ENCODE measurements at places on chromosomes 12 and 14. TPM values are rescaled to one million over a fixed set of nuclear protein-coding genes. Genes with fewer than 3 reads are reported as not detected.

Gene RAD51B
- total RNA-seq: 14.3 TPM

Gene SEL1L
- 69.4 TPM for total RNA-seq

DNA sequence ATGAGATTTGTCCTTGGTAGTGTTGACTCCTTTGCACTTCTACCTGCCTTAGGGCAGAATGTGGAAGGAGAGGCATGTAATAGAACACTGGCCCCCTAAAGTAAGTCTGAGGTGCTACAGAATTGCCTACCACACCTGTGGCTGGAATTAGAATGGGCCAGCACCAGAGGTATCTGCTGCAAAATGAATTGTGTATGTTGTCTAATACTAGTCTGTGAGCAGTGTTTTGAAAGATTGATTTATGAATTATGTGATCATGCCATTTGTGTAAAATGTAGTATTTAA, 5.7 kb upstream of the STYX start:
- no peak for DNase-seq

Gene RNASE7
- not detected for total RNA-seq

Gene FOXN4
- total RNA-seq: not detected

Gene C12orf50
- total RNA-seq: not detected

- DNase-seq: no peak
Measured at GRCh38 chr12:12804432-12804886, 8.7 kb upstream of the DDX47 start.

DNA sequence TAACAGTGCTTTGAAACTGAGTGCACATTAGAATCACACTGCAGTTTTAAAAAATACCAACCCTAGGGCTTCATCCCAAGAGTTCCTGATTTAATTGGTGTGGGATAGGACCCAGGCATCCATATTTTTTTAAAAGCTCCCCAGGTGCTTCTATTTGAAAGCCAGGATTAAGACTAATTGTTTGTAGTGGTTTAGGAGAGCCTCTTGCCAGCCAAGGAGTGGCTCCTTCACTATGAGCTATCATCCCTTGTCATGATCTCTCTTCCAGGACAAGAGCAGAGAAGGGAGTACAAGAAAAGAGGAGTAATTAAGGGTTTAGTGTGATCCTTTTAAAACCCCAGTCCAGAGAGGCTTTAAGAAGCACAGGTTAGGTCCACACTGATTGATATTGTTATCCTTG, 178.0 kb downstream of the CAND1 start:
- DNase-seq: no peak

- DNase-seq: no peak
Measured at GRCh38 chr12:68873316-68873715, 59.7 kb downstream of the CPM start.

GRCh38 chr14:59918824-59919569, 947 bp upstream of the LRRC9 start:
- no peak for DNase-seq

- no peak for DNase-seq
Measured at GRCh38 chr12:113241191-113242025, 20.1 kb downstream of the TPCN1 start.

DNA sequence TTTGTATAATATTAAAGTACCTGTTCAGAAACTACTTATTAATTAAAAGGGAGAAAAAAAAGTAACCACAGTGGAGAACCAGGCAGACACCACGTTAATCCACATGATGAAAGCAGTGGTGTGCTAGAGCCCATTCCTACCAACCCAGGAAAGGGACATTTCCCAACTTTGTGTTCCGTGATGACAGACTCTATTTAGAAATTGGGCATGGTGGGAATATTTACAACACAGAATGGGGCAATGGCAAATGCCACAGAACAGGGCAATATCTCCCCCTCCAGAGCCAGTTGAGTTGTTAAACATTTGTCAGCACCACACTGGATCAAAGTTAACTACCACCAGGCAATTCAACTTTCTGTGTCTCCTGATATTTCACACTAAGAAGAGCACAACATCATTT, 1.2 kb upstream of the HIGD1C start:
- DNase-seq: no peak

Gene SOX5
- total RNA-seq: 0.42 TPM

GRCh38 chr14:95163132-95163531, 5.8 kb upstream of the DICER1 start:
- DNase-seq: no peak

- DNase-seq: no peak
Measured at GRCh38 chr14:55964821-55965220, 153.4 kb upstream of the PELI2 start.

DNA sequence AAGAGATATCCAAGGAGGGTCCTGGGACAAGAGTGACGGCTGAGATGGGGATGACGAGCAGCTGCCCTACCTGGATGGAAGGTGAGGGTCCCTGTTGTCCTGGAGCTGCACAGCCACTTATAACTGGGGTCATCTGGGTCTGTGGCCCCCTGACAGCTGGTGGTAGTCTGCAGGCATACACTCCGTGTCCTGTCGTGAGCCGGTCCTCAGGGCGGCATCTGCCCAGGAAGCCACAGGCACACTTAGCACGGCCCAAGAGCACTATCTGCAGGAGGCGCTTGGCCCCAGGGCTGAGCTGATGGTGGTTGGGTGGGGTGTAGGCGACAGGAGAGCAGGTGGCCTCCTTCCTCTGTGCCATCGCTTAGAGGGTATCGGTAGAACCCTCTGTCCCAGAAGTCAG, 248.1 kb downstream of the CACNA1C start:
- no peak for DNase-seq

- no peak for DNase-seq
Measured at GRCh38 chr12:119328111-119328510, 6.4 kb upstream of the CCDC60 start.

- DNase-seq: no peak
Measured at GRCh38 chr12:3614806-3615466, 123.9 kb downstream of the PRMT8 start.

DNA sequence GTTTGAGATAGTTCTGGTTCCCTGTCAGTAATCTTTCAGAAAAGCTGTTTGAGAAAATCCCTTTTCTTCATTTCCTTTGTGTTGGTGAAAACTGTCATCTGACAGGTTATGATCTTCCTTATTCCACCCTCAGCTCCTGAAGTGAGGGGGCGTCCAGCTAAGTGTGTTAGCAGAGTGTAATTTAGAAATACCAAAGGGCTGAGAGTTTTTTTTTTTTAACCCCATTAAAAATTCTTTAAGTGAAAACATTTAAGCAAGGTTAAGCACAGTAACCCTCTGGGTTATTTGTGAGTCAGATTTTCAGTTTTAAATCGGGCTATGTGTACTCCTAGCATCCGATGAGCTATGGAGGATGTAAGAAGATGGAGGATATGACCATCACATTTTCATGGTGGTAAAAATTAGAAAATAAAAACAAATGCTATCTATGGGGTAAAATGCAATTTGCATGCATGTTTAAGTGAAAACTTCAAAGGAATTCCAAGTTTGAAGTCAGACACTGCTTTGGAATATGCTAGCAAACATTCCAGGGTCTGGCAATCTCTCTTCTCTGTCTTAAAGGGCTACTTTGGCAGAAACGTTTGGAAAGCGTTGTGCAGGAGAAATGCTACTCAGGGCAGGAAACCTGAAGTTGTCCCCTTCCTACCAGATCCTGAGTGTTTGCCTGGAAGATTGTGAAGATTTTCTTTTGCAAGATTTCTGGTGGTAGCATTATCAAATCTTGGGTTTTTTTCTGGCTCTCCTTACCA, 197.0 kb upstream of the PRICKLE1 start:
- DNase-seq: no peak

Gene CD4
- total RNA-seq: 0.07 TPM

DNA sequence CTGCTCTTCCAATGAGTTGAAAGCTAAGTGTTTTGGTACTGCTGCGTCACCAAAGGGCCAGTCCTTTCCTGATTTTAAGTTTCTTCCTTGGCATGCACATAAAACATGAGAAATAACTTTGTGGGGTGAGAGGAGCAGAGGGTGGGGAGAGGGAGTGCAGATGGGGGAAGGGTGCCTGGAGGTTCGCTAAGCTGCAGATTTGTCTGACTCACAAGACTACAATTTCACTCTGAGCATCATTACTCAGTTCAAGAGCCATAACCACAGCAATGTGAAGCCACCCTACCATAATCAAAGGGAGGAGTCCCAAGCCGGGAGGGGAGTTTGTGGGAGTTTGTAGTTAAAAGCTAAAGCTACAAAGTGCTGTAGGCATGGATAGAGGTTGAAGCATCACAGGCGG, 136.1 kb downstream of the ANO2 start:
- no peak for DNase-seq

- DNase-seq: no peak
Measured at GRCh38 chr12:124699909-124700308, 132.5 kb upstream of the NCOR2 start.

Gene KRT6A
- total RNA-seq: 12.6 TPM

GRCh38 chr12:63226792-63227463, 75.9 kb upstream of the AVPR1A start:
- DNase-seq: no peak

- DNase-seq: no peak
Measured at GRCh38 chr12:92877904-92878303, 51.2 kb downstream of the EEA1 start.

- no peak for DNase-seq
Measured at GRCh38 chr14:51554339-51554920, 97.3 kb upstream of the FRMD6 start.

DNA sequence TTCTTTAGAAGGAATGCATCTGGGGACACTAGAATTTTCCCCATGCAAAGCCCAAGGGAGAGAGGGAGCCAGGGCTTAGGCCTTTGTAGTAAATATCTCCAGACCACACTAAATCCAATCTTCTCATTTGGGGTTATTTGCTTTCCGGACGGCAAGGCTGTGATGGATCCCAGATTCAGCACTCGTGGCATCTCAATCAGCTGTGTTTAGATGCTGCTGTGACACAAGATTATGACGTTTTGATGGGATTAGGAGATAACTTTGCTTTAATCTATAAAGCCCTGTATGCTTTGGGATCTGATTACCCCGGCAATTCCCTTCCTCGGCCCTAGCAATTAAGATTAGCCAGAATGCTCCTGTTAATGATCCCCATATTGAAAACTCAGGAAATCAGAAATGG, 686.7 kb upstream of the TBX3 start:
- no peak for DNase-seq

Gene MIP
- 0.07 TPM for total RNA-seq

DNA sequence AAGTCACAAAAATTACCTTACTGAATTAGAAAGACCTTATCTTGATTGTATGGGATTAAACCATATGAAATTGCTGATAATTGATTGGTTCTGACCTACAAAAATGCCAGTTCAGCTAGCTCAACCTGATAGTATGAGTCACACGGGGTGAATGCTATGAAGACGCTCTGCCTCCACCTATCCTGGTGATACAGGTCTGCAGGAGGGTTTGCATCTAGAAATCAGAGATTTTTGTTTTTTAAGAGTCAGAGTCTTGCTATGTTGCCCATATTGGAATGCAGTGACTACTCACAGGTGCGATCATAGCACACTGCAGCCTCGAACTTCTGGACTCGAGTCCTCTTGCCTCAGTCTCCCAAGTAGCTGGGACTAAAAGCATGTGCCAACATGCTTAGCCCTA, 120.4 kb downstream of the HMGA2 start:
- no peak for DNase-seq

Gene TSPAN8
- total RNA-seq: 0.18 TPM

DNA sequence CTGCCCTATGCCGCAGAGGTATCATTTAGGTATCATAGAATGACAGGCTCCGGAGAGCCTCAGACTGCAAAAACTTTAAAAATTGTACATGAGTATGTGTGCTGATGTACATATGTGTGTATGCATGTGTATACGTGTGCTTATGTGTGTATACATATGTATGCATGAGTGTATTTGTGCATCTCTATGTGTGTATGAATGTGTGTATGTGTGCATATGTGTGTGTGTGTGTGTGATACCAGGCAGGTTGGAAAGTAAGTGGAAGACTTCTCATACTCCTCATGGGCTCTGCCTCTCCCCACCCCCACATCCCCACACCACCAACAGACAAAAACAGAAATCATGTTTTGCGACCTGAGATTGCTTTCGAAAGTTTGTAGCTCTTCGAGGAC, 621 bp upstream of the TMEM117 start:
- no peak for DNase-seq

DNA sequence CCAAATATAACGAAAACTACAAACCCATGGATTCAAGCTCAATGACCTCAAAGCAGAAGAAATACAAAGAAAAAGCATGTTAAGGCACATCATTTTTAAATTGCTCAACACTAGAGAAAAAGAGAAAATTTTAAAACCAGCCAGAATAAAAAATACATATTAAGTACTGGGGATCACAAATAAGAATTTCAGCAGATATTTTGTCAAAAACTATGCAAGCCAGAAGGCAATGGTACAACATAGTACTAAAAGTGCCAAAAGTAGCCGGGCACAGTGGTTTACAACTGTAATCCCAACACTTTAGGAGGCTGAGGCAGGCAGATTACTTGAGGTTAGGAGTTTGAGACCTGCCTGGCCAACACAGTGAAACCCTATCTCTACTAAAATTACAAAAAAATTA, 10.2 kb downstream of the SGPP1 start:
- no peak for DNase-seq

- DNase-seq: no peak
Measured at GRCh38 chr12:14185427-14186192, 179.9 kb upstream of the ATF7IP start.

Gene FIGNL2
- total RNA-seq: 0.18 TPM

- DNase-seq: peak; percentile 75
Measured at GRCh38 chr12:82486524-82487235, 128.4 kb downstream of the METTL25 start.

Gene TMEM263
- total RNA-seq: 66.0 TPM

GRCh38 chr12:116804051-116804450, 65.9 kb downstream of the RNFT2 start:
- DNase-seq: no peak

Gene DDX54
- 47.5 TPM for total RNA-seq

DNA sequence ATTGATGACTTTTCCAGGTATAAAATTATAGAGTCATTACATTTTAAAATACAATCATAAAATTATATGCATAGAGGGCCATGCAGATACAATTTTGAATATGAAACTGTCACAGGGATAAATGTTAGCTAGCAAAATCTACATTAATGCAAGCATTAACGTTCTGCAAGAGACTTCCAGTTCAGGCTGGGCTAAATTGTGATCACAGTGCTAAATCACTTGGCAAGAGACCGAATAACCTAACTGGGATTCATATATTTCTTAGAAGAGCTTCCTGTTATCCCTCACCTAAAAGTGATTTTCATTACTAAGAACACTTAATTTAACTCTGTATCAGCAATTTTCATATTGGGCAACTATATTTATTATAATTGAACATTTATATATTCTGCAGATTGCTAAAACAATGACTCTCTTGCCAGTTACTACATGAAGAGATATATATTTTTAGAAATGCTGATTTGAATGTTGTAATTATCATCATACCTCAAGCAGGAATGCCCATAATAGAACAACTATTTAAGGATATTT, 83.2 kb downstream of the MGAT4C start:
- no peak for DNase-seq

Data from pulmonary artery endothelial cell (primary cell).